Fibroblast of skin of scalp (primary cell): ENCODE measurements at places on chromosomes 1 and 21.

DNA sequence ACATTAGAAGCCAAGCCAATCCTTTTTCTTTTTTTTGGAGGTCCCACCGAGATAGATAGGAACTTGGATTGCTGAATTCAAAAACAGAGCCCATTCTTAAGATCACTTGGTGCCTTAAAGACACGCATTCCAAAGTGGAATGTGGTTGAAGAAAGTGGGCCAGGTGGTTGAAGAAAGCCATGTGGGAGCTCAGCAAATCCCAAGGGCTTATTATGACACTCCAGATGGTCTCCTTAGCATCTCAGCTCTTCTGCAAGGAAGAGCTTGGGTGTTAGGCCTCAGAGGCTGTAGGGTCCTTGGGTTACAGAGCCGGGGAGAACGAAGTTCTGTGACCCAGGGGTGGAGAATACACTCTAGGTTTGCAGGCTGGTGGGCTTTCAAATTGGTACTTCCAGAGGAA lies 13.5 kb downstream of the TOR3A start:
- no peak for DNase-seq

DNA sequence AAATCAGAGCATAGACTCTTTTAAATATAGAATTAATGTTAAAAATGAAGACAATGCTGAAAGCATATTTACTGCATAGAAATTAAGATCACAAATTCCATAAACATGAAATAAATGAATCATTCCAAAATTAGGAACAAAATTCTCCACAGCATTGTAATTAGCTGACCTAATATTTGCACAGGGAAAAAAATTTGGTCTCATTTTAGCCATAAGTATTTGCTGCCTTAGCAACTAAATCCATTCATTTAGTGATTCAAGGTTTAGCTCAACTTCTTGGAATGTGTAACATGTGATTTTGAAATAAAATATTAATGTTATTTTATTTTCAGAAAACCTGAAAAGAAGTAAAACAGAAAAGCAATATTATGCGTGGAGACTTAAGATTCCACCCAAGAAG lies 25.5 kb downstream of the ADAMTS5 start:
- peak; percentile 79 for DNase-seq

DNA sequence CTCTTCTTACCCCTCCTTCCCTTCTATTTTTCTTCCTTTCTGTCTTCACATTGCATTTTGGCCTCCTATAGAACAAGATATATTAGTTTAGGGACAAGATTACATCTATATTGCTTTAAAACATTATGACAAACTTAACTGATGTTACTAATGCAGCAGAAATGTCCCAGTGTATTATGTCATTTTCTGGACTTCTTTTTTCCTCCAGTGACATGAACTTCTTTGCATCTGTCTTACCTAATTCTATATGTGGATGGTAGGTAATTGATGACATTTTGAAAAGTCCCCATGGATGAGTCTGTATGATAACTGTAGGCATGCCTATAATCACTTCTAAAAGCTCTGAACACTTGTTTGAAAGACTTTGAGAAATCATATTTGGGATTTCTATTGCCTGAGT lies 89.5 kb downstream of the FNBP1L start:
- DNase-seq = peak; percentile 25

GRCh38 chr1:16980473-16981268 lies at the start of gene MFAP2:
Gene MFAP2 (minus strand): TSS chr1:16980620. CDS start chr1:16978273, 2,347 bp downstream.
- peak; percentile 68 for DNase-seq

- no peak for DNase-seq
Observed at GRCh38 chr1:172704420-172705210, 45.7 kb downstream of the FASLG start.

GRCh38 chr21:31288191-31288590 lies 55.9 kb downstream of the TIAM1 start:
- DNase-seq = no peak

GRCh38 chr1:44696101-44696500 lies 21.6 kb downstream of the ARMH1 start:
- DNase-seq = no peak

GRCh38 chr1:44326821-44327465 lies 28.1 kb downstream of the ERI3 start:
- peak; percentile 7 for DNase-seq

- DNase-seq = no peak
Observed at GRCh38 chr1:183463566-183463965, 8.7 kb upstream of the SMG7 start.

DNA sequence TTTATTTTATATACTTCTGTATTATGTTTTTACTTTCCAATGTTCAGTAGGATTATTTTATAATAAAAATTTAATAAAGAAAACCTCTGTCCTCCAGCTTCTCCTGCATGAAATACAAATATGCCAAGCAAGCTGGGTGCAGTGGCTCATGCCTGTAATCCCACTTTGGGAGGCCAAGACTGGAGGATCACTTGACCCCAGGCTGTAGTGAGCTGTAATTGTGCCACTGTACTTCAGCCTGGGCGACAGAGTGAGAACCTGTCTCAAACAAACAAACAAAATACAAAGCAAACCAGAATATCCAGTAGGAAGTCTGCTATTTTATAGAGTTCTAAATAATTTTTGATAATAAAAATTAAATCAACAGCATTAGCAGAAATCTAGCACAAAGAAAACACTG lies 168.8 kb downstream of the EIF4G3 start:
- no peak for DNase-seq

- no peak for DNase-seq
Observed at GRCh38 chr1:38094711-38095290, 48.2 kb upstream of the POU3F1 start.
